Activated T-cell treated with anti-CD3 and anti-CD28 coated beads, Interleukin-2, amount 50 U/mL, for 1 hour (primary cell): ENCODE measurements at places on chromosomes 1 and 21.

GRCh38 chr1:22641906-22642636 is 1.4 kb upstream of the C1QC start:
- peak; percentile 73 for DNase-seq

DNA sequence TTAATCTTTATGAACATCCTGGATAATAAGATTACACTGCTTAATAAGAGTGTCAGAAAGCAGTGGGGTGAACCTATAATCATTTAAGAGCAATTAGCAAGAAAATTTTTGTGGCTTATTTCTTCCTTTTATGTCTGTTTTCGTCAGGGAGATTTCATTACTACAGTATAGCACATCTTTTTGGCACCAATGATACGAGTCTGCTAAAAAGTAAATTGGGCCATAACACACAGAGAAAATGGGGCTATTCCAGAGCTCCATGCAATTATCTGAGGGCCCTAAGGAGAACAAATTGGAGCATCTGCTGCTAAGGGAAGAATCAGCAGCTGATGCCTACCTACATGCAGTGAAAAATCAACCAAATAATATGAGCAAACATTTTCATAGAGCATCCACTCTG is 330.3 kb upstream of the NCAM2 start:
- no peak for DNase-seq

DNA sequence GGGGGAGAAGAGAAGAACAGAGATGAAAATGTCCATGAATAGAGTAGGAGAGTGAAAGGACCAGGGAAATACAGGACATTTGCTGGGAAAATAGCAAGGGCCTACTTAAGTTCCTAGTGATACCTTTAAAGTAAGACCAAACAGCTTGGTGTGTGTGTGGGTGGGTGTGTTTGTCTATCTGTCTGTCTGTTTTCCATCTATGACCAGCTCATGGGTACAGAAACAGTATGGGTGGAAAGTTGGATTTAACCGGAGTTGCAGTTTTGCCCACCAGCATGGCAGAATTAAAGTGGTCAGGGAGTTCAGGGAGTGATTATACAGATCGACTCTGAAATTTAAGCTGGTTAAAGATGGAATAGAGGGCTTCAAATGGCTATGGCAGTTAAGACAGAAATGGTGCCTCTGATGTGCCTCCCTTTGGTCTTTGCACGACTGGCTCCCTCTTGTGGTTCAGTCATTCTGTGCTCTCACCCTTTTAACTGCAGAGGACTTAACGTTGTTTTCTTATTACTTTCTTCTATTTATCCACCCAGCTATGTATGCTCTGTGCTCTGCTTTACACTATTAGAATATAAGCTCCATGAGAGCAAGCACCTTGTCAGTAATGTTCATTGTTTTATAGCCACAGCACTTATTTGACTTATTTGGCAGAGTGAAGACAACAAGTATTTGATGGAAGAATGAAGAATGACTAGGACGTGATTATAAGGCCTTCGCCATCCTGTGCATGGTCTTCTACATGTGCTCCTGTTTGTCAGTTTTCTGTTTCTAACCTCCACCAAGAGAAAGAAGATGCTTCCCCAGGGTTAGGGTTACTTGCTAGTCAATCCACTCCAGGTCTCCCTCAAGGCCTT is 72.7 kb upstream of the AK4 start:
- peak; percentile 39 for DNase-seq

DNA sequence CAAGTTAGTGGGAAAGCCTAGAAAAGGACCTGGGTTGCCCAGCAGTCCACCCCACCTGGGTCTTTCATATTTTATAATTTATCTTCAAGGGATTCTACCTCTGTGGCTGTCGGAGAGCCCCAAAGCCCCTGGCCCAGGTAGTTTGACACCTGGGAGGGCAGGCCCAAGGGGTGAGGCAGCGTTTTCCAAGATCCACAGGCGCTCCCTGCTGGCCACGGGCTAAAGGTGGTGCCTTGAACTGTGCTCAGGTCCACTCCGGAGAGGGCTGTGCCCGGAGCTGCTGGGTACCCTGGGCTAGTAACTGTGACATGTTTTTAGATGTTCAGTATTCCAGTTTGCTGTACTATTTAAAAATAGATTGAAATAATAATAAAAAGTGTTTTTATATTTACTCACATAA is 37.2 kb upstream of the CRNN start:
- no peak for DNase-seq

- no peak for DNase-seq
These were observed 61.5 kb downstream of the TNN start for GRCh38 chr1:175129182-175129581.

- DNase-seq, result no peak
These were observed 68.7 kb upstream of the MPC2 start for GRCh38 chr1:168005529-168005928.

GRCh38 chr1:246333855-246334254 is 173.2 kb downstream of the SMYD3 start:
- no peak for DNase-seq

DNA sequence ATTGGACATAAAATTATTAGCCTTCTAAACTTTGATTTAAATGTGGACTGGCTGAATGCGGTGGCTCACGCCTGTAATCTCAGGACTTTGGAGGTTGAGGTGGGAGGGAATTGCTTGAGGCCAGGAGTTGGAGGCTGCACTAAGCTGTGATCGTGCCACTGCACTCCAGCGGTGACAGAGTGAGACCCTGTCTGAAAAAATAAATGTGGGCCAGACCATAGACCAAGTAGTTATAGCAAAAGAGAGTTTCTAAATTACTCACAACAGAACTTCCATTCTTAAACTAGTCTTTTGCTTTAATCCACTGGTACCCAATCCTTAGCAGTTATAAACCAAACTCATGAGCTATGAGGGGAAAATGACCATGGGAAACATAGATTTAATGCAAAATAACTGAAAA is 35.2 kb downstream of the RAP1A start:
- DNase-seq, result no peak
